Stimulated activated CD8-positive, alpha-beta memory T cell treated with anti-CD3 and anti-CD28 coated beads, Interleukin-4, amount 100 ng/mL, for 4 hours (primary cell): ENCODE measurements at places on chromosomes 12 and 14.

DNA sequence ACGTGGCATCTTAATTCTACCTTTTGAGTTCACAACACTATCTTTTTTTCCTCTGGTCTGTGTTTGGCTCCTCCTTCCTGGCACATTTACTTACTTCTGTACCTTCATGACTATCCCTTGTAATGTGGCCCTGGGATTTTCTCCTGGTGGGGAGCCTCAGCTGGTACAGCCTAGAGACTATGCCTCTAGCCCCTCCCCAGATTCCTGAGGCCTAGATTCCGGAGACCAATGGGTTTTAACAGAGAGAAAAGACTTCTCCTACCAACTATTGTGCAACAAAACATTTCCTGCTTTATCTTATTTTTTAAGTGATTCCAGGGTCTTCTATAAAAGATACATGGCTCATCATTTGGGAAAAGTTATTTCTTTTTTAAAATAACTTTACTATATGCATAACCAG is 216.2 kb upstream of the KRR1 start:
- no peak for DNase-seq

GRCh38 chr12:39685854-39686657 is 66.5 kb upstream of the ABCD2 start:
- no peak for DNase-seq

DNA sequence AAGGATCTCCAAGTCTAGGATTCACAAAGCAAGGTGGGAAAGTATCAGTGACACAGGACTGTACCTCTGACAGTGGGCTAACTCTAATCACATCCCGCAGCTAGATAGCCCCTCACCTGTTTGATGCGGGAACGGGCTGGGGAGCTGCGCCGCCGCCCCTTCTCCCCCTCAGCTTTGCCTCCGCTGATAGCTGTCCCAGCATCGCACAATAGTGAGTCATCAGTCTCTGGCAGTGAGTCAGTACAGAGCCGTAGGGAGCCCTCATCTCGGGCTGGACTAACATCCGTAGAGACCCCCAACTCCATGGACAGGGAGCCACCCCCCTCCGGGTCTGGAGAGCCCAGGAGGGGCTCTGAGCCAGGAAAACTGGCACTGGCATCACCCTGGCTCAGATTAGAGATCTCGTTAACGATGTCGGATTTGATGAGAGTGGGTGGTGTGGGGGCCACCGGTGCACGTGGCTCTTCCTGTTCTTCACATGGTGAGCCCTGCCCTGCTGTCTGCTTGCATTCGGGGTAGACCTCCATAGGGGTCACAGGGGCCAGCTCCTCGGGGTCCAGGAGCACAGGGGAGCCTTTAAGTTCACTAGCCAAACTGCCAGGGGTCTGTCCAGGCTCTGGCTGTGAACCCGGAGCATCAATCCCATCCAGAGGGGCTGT is 10.9 kb downstream of the KMT2D start:
- DNase-seq, result no peak

- DNase-seq, result no peak
These were observed 76.3 kb downstream of the COX16 start for GRCh38 chr14:70283156-70283555.

GRCh38 chr12:117521346-117521745 is 159.9 kb upstream of the NOS1 start:
- no peak for DNase-seq

DNA sequence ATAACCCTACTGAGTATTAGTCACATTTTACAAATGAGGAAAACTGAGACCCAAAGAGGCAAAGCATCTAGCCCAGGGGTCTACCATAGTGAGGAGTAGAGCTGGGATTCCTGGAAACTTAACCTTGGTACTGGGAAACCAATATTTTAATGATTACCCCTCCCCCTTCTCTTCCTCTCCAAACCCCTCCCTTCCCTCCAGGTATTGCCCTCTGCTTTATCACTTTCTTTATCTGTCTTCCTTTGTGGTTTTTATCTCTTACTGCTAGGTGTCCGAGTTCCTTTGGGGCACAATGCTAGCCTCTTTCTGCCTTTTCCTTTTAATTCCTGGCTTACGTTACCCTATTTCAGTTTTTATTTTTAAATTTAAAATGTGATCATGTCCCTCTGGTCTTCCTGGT is 2.8 kb downstream of the GABARAPL1 start:
- no peak for DNase-seq

DNA sequence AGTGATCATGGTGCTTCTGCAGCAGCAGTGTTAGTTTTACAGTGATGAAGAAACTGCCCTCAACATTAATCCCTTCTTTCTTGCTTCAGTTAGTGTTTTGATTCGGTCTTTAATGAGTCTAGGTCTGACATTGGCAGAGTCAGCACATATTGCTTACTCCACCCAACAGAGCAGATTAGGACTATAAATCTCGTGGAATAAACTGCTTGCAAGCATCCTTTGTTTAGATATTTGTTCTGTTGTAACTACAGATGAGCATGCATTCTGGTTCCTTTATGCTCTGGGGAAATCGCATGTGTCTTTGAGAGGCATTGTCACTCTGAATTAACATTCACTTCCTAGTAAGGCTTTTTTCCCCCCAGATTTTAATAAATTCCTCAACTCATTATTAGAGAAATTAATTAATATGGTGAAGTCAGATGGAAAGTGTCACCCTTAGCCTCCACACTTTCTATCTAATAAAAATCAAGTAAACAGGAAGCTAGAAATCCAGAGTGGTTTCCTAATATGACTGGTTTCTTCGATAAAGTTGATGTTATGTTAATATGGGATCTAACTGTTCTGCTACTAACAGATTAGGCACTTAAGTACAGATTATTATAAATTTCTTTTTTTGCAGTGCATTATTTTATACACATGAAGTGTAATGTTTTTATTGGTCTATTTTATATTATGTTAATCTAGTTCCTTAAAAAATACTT is 86.2 kb upstream of the SSTR1 start:
- DNase-seq, result no peak

DNA sequence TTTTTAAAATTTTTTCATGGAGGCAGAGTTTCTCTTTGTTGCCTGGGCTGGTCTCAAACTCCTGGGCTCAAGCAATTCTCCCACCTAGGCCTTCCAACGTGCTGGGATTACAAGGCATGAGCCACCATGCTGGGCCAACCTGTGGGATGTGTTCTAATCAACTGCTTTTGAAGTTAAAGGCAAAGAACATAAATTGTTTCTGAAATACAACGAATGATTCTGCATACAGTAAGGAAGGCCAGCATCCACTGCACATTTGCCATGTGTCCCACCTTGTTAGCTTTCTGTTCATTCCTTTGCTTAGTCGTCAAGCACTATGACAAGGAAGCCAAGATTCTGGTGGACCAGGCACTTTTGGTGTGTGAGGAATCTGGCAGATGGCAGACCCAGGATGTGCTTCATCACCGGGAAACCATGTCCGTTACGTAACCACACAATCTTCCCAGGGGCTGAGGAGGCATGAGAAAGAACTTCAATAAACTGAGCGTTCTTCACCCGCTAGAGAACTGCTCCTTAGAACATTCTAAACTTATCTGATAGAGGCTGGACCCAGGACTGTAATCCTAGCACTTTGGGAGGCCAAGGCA is 24.5 kb downstream of the MOK start:
- no peak for DNase-seq

DNA sequence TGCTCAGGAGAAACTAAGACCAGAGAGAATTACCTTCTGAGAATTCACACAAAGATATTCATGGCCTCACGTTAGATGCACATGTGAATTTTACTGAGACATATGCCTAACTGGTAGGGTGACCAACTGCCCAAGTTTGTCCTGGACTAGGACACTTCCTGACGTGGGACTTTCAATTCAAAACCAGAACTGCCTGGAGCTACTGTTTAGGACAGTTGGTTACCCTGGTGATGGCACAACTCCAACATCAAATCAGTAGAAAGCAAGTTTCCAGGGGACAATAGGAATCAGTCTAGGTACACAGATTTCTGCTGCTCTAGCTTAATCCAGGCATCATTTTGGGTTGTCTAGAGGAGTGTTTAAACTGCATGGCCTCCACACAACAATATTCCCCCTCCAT is 178.7 kb downstream of the GXYLT1 start:
- DNase-seq, result no peak

DNA sequence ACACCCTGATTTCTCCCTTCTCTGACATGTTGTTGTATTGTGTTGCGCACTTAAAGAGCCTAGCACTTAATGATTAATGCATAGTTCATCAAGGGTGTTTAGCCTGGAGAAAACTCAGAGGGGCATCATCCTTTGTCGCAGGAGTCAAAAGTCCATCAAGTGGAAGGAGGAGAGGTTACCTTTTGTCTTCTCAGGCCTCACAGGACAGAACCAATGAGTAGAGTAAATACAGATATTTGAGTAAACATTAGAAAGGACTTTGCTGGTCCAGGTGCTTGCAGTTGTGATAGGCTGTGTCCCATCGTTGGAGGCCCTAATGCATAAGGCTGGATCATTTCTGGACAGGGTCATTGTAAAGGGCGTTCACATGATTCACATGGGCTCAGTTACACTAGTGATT is 430.9 kb downstream of the PCNX1 start:
- no peak for DNase-seq

DNA sequence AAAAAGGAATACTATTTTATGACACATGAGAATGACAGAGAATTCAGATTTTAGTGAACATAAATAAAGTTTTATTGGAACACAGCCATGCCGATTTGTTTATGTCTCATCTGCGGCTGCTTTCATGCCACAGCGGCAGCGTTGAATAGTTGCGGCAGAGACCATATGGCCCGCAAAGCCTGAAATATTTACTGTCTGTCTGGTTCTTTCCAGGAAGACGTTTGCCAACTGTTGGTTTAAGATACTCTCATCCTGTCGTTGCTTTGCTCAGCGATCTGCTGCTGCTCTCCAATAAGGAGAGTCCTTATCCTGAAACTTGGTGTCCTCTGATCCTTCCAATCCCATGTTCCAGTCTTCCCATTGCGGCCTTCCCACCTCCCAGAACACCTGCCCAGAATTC is 89.9 kb downstream of the SLC24A4 start:
- no peak for DNase-seq

DNA sequence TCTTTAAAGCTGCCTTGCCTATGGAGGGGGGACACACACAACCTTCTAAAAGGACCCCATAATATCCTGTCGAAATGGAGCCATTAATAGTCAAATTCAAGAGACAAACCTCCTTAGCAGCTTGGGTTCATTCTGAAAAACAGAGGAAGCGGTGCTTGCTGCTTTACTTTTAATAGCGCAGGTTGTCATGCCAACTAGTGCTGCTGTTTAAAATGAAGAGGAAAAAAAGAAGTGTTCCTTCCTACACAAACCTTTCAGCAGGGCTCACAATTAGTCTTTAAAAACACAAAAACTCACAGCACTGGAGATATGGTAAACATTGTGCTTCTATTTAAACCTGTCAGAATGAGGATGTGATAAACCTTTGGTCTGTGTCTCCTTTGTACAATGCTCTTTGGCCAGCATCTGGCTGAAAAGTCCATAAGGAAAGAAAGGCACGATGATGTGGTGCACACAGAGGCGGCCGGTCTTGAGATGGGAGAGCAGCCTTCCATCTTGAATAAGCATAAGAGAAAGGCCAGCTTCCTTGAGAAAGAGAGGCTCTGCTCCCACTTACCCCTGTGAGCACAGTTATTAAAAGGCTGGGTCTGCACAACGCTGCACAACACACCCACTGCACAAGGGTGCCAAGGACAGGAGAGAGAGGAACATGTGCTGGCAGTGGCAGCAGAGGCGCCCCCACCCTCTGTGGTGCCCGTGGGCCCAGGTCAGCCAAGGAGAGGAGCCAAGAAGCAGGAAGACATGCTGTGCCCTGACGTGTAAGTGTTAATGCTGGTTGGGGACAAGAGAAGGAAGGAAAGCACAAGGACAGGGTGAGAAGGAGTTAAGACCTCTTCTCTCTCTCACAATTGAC is 144.6 kb downstream of the TTC7B start:
- no peak for DNase-seq
